ENCODE measurements at places on chromosomes 1 and 21.

GRCh38 chr1:1302006-1302430, 5.7 kb downstream of the ACAP3 start:
- no peak for DNase-seq

GRCh38 chr1:18739408-18739807, 108.8 kb downstream of the PAX7 start:
- no peak for DNase-seq

GRCh38 chr1:155499263-155499662, 63.3 kb downstream of the ASH1L start:
- no peak for DNase-seq

- no peak for DNase-seq
Measured at GRCh38 chr1:62952596-62952995, 168.7 kb downstream of the ATG4C start.

DNA sequence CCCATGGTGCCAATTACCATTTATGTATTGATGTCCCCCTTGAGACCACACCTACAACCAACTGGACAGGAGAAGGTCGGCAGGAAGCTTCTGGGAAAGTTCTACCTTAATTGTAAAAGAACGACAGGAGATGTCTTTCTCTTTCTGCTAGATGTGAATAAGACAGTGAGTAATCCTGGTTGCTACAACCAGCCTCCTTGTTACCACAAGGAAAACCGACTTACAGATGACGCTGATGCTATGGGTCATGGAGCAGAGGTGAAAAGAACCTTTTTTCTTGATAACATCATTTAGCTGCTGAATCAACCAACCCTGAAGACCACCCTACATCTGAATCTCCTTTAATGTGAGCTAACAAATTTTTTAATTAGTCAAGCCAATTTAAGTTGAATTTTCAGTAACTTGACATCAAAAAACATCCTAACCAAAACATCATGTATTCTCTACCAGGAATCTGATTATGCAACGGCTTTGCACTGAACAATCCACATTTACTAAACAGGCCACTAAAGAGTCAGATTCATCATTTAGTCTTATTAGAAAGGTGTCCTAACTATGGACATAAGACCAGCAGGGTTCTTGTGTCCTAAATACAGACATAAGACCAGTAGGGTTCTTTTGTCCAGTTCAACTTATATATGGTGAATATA, 23.0 kb downstream of the RGS2 start:
- DNase-seq = no peak

Measured in H54 (cell line).